ENCODE measurements at places on chromosomes 2 and 18. TPM values are rescaled to one million over a fixed set of nuclear protein-coding genes. Genes with fewer than 3 reads are reported as not detected.

Gene FMNL2
- total RNA-seq = 17.1 TPM

Gene FBXO41
- 2.5 TPM for total RNA-seq

Gene AQP12B
- not detected for total RNA-seq

Gene ZNF514
- 9.4 TPM for total RNA-seq

Gene NOTO
- total RNA-seq = not detected

Gene ZAP70
- not detected for total RNA-seq

Gene PLEKHM3
- total RNA-seq = 3.7 TPM

Gene SIX2
- 0.72 TPM for total RNA-seq

Gene ST6GAL2
- 1.9 TPM for total RNA-seq

Gene SNTG2
- not detected for total RNA-seq

Gene TBR1
- under 0.01 TPM for total RNA-seq

Gene NR4A2
- 57.6 TPM for total RNA-seq

Gene TRABD2A
- total RNA-seq = 5.3 TPM

Gene SERPINB7
- total RNA-seq = not detected

Gene CNTNAP5
- total RNA-seq = not detected

Gene ALK
- not detected for total RNA-seq

Gene CRIM1
- total RNA-seq = 125 TPM

Gene TLX2
- total RNA-seq = not detected

Gene CASP10
- 0.88 TPM for total RNA-seq

Gene MEIS1
- 117 TPM for total RNA-seq

Gene CERS6
- total RNA-seq = 14.5 TPM

Gene TMX3
- total RNA-seq = 33.5 TPM

Gene SCN3A
- not detected for total RNA-seq

Gene ACVR1
- total RNA-seq = 24.0 TPM

Gene ANKRD30B
- not detected for total RNA-seq

Gene ABCB11
- not detected for total RNA-seq

Gene CACNB4
- total RNA-seq = under 0.01 TPM

Gene DUSP2
- total RNA-seq = 0.40 TPM

Gene BBS5
- 12.1 TPM for total RNA-seq

Gene SOWAHC
- 16.3 TPM for total RNA-seq

Gene ATOH8
- 5.3 TPM for total RNA-seq

Gene BABAM2
- total RNA-seq = 27.5 TPM

Gene DSG4
- total RNA-seq = not detected

Data from epithelial cell of alveolus of lung (primary cell).